ENCODE measurements at places on chromosomes 5 and 9. TPM values are rescaled to one million over a fixed set of nuclear protein-coding genes. Genes with fewer than 3 reads are reported as not detected.

Gene IGFBPL1
- 0.28 TPM for polyA plus RNA-seq

Gene AGXT2
- polyA plus RNA-seq = not detected

Gene ESM1
- polyA plus RNA-seq = 0.47 TPM

Gene MOB3B
- polyA plus RNA-seq = 16.3 TPM

Gene PCDHGA5
- 3.2 TPM for polyA plus RNA-seq

Gene CD274
- 0.57 TPM for polyA plus RNA-seq

Gene CCNO
- polyA plus RNA-seq = 1.1 TPM

Gene IFNA2
- polyA plus RNA-seq = not detected

Gene OTP
- not detected for polyA plus RNA-seq

Gene STOML2
- 81.5 TPM for polyA plus RNA-seq

DNA sequence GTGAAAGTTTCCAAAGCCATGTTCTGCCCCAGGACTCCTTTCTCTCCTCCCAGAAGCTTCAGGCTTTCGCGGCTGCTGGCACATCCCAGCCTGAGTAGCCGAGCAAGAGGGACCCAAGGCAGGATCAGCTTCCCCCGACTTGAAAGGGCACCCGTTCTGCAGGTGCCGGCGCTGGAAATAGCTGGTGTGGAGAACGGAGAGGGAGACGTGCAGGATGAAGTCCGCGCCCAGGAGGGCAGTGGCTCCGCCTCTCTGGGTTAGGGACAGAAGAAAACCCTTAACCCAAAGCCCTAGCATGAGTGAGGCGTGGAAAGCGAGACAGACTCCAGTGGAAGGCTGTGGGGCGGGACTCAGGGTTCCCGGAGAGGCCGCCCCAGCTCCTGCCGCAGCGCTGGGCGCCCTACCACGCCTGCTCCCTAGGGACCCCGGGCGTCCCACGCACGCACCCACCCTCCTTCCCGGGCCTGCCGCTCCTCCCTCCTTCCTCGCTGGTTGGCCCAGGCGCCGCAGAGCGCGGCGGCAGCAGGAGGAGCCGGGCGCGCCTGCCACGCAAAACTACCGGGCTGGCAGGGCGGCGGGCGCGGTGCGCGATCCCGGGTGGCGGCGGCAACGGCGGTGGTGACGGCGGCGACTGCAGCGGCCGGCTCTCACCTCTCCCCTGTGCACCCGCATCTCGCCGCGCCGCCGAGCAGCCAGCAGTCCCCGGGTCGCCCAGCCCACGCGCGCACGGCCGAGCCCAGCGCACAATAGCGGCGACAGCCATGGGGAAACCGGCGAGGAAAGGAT, at the start of gene SLC1A1:
TSS of gene SLC1A1 (plus strand) at position 550 of the 786 bp plus-strand sequence. CDS start at position 762, 212 bp downstream.
- H3K4me3 ChIP-seq = peak within 1 kb of the TSS; percentile 54
- H3K36me3 ChIP-seq = no peaks in the 10 kb centered on the region
- no peak within 1 kb of the TSS for H3K27ac ChIP-seq
- H3K27me3 ChIP-seq = no peaks in the 10 kb centered on the region
- DNase-seq = peak; percentile 27

GRCh38 chr9:135035781-135036760, 51.4 kb upstream of the OLFM1 start:
- no peak for DNase-seq
- H3K27ac ChIP-seq = no peak overlapping the region
- no peaks in the 10 kb centered on the region for H3K27me3 ChIP-seq
- peaks cover 5% of the 10 kb centered on the region for H3K4me1 ChIP-seq
- no peak overlapping the region for H3K4me3 ChIP-seq

- no peaks in the 10 kb centered on the region for H3K27me3 ChIP-seq
- H3K4me1 ChIP-seq = no peaks in the 10 kb centered on the region
- H3K4me3 ChIP-seq = no peak overlapping the region
Observed at GRCh38 chr5:174328631-174329299, 283.3 kb downstream of the NSG2 start.

GRCh38 chr9:7088611-7089010, 330.8 kb downstream of the KDM4C start:
- no peak for DNase-seq
- peaks cover 4% of the 10 kb centered on the region for H3K4me1 ChIP-seq
- no peaks in the 10 kb centered on the region for H3K27me3 ChIP-seq
- no peak overlapping the region for H3K27ac ChIP-seq
- H3K4me3 ChIP-seq = no peak overlapping the region

- no peaks in the 10 kb centered on the region for H3K4me1 ChIP-seq
- H3K27ac ChIP-seq = no peak overlapping the region
- no peak overlapping the region for H3K4me3 ChIP-seq
- H3K27me3 ChIP-seq = no peaks in the 10 kb centered on the region
Observed at GRCh38 chr5:42715785-42716184, 40.8 kb upstream of the CCDC152 start.

DNA sequence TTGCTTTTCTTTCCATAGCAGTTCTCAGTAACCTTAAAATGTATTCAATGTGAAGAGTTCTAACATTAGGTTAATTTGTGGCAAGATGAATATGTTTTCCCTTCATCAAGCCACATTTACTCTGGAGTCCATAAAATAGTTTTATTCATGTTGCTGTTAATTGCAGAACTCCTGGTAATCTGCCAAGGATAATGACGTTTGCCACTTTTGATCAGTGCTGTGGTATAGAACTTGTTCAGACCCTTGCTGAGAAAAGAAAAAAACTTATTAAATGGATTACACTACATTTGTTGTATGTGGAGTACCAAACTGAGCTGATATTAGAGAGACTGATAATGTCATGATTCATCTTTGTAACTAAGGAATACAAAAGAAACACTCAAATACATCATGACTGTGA, 212.4 kb upstream of the DMAC1 start:
- no peaks in the 10 kb centered on the region for H3K36me3 ChIP-seq
- H3K4me3 ChIP-seq = no peak overlapping the region
- no peaks in the 10 kb centered on the region for H3K27me3 ChIP-seq
- no peak overlapping the region for H3K27ac ChIP-seq

- DNase-seq = peak; percentile 89
- H3K27me3 ChIP-seq = no peaks in the 10 kb centered on the region
- no peaks in the 10 kb centered on the region for H3K36me3 ChIP-seq
- no peak overlapping the region for H3K27ac ChIP-seq
- no peak overlapping the region for H3K4me3 ChIP-seq
Observed at GRCh38 chr5:173764332-173765028, 123.7 kb upstream of the CPEB4 start.

DNA sequence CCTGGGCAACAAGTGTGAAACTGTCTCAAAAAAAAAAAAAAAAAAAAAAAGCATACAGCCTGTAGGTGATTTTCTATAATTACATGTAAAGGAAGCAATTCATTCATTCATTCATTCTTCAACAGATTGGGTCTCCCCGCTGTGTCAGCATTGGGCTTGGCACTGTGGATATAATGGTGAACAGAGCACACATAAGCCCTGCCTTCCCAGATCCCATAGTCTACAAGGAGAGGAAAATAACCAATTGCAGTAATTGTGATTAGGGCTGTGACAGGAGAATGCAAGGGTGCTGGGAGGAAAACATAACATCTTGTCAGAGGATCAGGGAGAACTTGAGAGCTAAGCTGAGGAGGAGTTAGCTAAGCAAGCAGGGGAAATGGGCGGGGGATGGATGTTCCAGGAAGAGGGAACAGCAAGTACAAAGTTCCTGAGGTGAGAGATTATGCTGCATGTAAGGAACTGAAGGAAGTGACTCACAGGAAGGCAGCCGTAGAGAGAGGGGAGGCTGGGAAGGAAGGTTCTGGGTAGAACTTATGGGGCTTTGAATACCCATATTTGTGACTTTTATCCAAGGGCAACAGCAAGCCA, 24.0 kb upstream of the KLF9 start:
- no peaks in the 10 kb centered on the region for H3K36me3 ChIP-seq
- H3K27me3 ChIP-seq = no peaks in the 10 kb centered on the region
- no peak overlapping the region for H3K4me3 ChIP-seq
- H3K27ac ChIP-seq = no peak overlapping the region

GRCh38 chr5:16427587-16427986, 38.0 kb downstream of the ZNF622 start:
- H3K27me3 ChIP-seq = no peaks in the 10 kb centered on the region
- H3K4me3 ChIP-seq = no peak overlapping the region
- H3K4me1 ChIP-seq = no peaks in the 10 kb centered on the region
- no peak overlapping the region for H3K27ac ChIP-seq
- DNase-seq = no peak

DNA sequence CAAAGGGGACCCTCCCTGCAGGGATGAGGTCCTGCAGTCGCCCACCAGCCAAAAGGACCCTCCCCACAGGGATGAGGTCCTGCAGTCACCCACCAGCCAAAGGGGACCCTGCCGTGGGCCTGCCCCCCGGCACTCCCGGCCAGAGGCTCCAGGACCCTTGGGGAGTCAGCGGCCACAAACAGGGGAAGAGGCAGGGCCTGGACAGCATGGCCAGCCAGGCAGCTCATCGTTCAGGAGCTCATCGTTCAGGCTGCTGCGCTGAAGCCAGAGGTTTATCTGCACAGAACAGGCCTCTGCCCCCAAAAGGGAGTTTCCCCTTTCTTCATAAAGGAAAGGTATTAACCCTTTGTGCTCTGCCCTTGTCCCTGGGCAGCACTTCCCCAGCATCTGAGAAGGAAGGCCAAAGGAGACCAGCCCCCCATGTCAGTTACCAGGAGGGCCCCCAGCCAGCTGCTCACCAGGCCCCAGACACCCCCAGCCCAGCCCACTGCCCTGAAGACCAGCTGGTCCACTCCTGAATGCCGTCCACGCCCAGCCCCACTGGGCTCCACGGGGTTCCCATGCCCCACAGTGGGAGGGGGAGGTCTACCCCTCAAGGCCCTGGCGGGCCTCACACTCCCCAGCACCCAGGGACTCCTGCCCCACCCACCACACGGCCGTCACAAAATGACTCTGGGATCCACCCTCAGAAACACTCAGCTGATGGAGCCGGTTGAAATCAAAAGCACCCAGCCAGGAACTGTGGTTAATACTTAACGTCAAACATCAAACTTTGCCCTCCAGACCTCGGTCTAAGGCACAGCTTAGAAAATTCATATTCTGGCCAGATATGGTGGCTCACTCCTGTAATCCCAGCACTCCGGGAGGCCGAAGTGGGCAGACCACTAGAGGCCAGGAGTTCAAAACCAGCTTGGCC, 6.3 kb downstream of the SLC12A7 start:
- no peaks in the 10 kb centered on the region for H3K27me3 ChIP-seq
- DNase-seq = no peak
- no peaks in the 10 kb centered on the region for H3K36me3 ChIP-seq
- no peak overlapping the region for H3K4me3 ChIP-seq
- no peak overlapping the region for H3K27ac ChIP-seq

DNA sequence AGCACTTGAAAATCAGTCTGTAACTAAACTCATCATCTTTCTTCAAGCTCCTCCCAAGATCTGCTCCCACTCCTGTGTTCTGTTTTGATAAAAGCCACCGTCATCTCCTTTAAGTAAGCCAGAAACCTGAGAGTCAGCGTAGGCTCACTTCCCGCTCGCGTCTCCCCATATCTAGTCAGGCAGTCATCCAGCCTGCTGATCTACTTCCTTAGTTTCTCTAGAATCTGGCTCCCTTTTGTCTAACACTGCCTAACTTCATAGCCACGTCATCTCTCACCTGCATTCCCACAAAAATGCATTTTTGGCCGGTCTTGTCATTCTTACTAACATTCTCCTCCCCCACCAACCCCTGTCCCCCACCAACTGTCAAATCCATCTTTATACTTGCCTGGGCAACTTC, 3.0 kb upstream of the TJP2 start:
- H3K27me3 ChIP-seq = no peaks in the 10 kb centered on the region
- H3K27ac ChIP-seq = no peak overlapping the region
- DNase-seq = no peak

DNA sequence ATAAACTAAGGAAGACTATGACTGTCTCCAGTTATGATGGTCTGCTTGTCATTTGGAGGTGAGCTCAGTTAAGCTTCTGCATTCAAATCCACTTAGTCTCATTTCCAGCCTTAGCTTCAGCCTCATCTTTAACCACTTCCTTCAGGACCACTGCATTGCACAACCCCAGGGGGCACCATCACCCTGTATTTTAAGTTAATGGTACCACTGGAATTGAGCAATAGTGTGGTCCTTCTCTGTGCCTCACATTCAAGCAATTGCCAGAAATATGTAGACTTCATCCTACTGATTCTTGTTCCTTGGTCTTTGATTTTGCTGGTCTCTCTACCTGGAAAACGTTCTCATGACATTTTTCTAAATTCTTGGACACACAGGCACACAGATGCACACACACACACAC, 131.5 kb upstream of the PTPN3 start:
- H3K4me1 ChIP-seq = peaks cover 3% of the 10 kb centered on the region
- H3K36me3 ChIP-seq = no peaks in the 10 kb centered on the region
- H3K4me3 ChIP-seq = no peak overlapping the region
- no peak overlapping the region for H3K27ac ChIP-seq
- H3K27me3 ChIP-seq = no peaks in the 10 kb centered on the region

GRCh38 chr5:135025730-135026644, 8.0 kb downstream of the PITX1 start:
- H3K27ac ChIP-seq = no peak overlapping the region
- H3K36me3 ChIP-seq = no peaks in the 10 kb centered on the region
- H3K4me1 ChIP-seq = peaks cover 2% of the 10 kb centered on the region
- H3K4me3 ChIP-seq = no peak overlapping the region
- no peak for DNase-seq

GRCh38 chr5:141623611-141624010, 4.8 kb upstream of the DIAPH1 start:
- H3K27me3 ChIP-seq = no peaks in the 10 kb centered on the region
- no peaks in the 10 kb centered on the region for H3K4me1 ChIP-seq
- no peak overlapping the region for H3K27ac ChIP-seq
- no peaks in the 10 kb centered on the region for H3K36me3 ChIP-seq
- no peak for DNase-seq
- H3K4me3 ChIP-seq = no peak overlapping the region

- H3K27ac ChIP-seq = no peak overlapping the region
- H3K4me1 ChIP-seq = peaks cover 29% of the 10 kb centered on the region
- no peaks in the 10 kb centered on the region for H3K27me3 ChIP-seq
Observed at GRCh38 chr5:57184322-57184721, 10.5 kb downstream of the GPBP1 start.

DNA sequence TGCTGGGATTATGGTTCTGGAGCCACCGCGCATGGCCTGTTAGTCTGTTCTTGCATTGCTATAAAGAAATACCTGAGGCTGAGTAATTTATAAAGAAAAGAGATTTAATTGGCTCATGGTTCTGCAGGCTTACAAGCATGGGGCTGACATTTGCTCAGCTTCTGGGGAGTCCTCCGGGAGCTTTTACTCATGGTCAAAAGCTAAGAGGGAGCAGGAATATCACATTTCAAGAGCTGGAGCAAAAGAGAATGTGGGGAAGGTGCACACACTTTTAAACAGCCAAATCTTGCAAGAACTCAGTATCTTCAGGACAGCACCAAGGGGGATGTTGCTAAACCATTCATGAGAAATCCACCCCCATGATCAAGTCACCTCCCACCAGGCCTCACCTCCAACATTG, 12.1 kb downstream of the JAK2 start:
- H3K27ac ChIP-seq = no peak overlapping the region
- no peak overlapping the region for H3K4me3 ChIP-seq
- H3K4me1 ChIP-seq = no peaks in the 10 kb centered on the region
- H3K27me3 ChIP-seq = no peaks in the 10 kb centered on the region
- no peak for DNase-seq
- no peaks in the 10 kb centered on the region for H3K36me3 ChIP-seq

DNA sequence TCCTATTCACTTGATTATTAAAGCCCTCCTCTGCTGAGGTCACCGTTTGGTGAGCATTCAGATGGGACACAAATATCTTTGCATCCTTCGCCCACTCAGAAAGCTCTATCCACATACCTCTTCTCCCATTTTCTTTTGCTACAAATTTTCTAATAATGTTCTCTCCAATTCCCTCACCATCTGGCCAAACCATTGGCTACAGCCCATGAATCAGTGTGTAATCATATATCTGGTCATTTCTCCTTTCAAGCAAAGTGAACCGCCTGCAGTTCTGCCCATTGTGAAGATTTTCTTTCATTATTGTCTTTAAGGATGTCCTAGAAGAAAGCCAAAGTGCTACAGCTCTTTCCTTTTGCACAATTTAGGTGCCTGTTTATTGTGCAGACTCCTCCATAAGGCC, 54.2 kb upstream of the DAPK1 start:
- no peaks in the 10 kb centered on the region for H3K36me3 ChIP-seq
- no peak overlapping the region for H3K4me3 ChIP-seq
- H3K4me1 ChIP-seq = no peaks in the 10 kb centered on the region
- DNase-seq = no peak

Data from ovary (tissue), 10 donors.